Activated B cell treated with CpG ODN at 0.5 μM for 24 hours (primary cell): ENCODE measurements at places on chromosomes 1 and 21. TPM values are rescaled to one million over a fixed set of nuclear protein-coding genes. Genes with fewer than 3 reads are reported as not detected.

DNA sequence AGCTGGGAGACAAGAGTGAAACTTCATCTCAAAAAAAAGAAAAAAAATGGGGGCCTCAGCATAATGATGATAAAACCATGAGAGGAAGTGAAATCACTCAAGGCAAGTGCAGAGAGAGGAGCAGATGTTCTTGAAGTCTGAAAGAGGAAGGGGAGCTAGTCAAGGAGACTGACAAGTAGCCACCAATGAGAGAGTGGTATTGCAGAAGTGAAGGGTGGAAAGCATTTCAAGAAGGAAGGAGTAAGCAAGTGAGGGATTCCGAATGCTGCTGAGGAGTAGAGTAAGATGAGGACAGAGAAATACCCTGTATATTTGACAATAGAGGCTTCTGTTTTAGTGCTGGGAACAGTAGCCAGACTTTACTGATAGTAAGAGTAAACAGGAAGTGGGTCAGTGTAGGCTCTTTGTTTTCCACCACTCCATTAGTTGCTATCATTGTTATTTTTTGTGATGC, 2.9 kb downstream of the TATDN3 start:
- no peak for DNase-seq

DNA sequence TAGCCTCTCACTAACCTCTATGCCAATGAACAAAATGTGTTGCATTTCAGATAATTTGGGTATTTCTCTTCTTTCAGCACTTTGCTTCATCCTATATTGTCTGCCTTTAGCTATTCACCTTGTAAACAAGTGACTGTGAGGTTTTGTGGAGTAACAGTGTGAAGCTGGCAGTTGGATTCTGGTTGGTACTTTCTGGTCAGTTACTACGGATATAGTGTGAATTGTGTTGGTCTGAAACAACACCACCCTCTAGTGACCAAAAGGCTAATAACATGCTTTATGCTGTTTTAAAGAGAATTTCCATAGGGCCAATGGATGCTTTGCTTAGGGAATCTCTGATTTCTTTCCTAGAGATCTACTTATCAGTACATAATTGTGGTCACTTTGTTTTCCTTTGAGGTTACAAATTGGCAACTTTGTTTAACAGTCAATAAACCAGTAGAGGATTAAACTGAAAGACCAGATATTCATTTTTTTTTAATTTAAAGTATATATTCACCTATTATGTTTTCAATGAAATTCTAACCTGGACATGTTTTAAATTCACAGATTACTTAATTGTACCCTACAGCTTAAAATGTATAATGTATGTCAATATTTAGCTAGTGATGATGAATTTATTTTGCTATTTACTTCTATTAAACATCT, 2.5 kb upstream of the PTGER3 start:
- no peak for DNase-seq

- no peak for DNase-seq
Measured at GRCh38 chr1:78691995-78692747, 42.5 kb downstream of the IFI44 start.

The PRAMEF27 gene
- not detected in 2 replicates for total RNA-seq
